Calu3 (cell line): ENCODE measurements at places on chromosomes 4 and X.

GRCh38 chr4:13112030-13112429 is 372.1 kb downstream of the RAB28 start:
- no peak for DNase-seq

- DNase-seq, result no peak
Observed at GRCh38 chr4:32574803-32575202, 1854.6 kb downstream of the PCDH7 start.

GRCh38 chr4:83335701-83336100 is 1.1 kb upstream of the HPSE start:
- DNase-seq, result no peak

- DNase-seq, result no peak
Observed at GRCh38 chrX:141902366-141902765, 1.3 kb upstream of the MAGEC1 start.

DNA sequence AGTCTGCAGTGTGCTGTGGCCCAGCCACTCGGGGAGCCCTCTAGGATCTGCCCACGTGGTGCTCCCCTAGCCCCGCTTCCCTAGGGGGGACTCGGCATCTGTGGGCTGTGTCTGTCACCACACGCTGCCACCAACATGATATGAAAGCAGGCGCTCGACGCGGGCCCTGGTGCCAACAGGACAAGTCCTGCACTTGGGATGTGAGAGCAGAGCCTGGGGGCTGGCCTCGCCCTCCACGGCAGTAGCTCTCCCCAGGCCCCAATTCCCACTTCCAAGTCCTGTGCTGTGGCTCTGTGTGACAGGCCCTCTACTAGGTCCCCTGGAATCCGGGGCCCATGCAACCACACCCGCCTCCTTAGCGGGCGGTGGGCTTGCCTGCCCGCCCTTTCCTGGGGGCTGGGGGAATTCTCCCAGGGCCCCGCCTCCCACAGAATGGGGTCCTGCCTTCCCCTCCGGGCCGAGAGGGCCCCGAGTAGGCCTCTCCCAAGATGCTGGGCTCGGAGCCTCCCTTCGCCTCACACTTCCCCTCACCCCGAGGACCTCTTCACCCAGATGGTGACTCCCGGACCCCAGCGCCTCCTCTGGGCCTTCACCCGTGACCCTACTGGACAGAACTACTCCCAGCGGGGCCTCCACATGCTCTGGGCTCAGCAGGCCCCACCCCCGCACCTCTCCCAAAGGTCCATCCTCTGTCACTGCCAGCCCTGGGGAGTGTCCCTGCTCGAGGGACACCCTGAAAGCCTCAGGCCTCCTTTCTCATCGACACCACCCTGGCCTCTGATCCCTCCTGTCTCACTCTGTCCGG is 11.2 kb downstream of the LRPAP1 start:
- DNase-seq, result no peak

GRCh38 chrX:85221361-85221760 is 22.2 kb downstream of the SATL1 start:
- DNase-seq, result no peak

DNA sequence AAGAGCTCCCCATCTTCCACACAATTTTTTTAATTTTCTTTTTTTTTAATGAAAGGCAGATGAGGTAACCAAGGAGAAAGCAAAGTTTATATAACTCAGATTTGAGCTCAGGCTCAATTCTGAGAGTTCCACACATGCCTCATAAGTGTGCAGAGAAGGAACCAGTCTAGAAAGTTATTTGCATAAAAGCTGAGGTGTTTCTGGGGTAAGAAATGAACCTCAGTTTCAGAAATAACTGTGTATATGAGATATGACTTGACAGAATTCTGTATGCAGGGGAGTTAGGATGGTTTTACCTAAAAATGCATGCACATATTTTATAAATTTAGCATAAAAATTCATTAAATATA is 51.3 kb downstream of the DTHD1 start:
- no peak for DNase-seq

- DNase-seq, result no peak
Observed at GRCh38 chrX:2159861-2160260, 340.9 kb downstream of the DHRSX start.

GRCh38 chr4:173177232-173177631 is 8.6 kb downstream of the GALNT7 start:
- DNase-seq, result no peak
